ENCODE measurements at places on chromosomes 2 and 18.

DNA sequence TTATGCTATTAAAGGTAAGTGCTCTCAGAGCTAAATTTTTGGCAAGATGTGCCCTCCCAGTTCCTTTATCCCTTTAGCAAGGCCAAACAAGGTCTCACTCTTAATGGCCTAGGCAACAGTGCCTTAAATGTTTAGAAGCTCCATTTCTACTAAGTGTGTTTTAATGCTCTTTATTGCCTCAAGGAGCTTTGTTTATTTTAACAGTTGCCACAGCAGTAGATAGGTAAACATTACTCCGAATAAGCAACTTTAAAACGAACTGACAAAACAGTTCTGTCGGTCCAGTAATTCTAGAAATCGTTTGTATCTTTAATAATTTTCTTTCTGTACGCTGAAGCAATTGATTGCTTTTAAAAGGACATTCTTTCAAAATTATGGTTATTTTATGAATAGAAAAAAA is 74.5 kb downstream of the PIEZO2 start:
- no peak for DNase-seq

DNA sequence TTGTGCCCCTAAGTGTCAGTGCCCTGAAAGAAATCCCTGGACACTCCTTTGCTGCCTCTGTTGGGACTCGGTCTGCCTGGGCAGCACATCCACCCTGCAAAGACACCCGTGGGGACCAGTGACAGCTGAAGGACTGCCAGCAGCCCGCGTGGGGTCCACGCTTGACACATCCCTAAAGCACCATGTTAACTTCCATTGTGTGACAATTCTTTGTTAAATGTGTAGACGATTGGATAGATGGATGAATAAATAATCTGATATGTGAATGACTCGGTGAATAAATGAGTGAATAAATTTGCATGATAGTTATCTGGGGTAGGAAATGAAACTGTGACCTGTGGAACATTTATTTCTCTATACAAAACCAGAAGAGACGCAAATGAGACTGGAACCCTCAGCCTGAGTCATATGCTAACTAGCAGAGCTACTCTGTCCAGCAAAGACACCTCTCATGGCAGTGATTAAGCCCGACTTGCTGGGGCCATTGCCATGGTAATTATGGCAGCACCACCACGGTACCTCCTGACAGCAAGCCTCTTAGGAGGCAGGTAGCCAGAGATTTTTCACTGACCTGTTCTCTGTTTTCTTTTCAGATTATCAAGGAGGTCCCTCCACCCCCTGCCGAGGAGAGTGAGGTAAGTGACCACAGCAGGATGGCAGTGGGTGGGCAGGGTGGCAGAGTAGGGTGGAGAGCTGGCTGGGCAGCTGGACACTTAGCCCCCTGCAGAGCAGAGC is 156.8 kb downstream of the ANTXR1 start:
- no peak for DNase-seq

DNA sequence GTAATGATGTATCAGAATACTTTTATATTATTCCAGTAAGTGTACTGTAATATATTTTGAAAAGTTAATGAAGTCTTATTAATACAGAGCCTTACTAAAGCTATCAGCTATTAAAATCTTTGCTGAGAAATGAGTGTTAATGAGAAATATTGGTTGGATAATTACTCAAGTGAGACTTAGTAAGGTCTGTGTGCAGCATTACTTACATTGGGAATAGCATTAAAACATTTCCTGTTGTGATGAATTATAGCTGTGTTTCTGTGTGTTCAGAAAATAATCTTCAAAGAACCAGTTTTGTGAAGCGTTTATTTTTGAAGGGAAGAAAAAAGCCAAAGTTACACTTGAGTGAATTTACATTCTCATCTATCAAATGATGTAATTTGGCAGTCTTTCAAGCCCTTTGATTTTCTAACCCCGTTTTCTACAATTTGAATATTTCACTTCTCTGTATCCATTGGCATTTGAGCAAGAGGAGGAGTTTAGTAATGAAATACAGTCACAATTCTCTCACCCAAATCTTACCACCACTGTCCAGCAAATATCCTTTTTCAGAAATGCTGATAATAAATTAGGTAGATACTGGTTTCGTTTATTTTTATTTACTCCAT is 123.5 kb upstream of the BOD1L2 start:
- no peak for DNase-seq

- no peak for DNase-seq
Observed at GRCh38 chr18:63676526-63677323, 15.0 kb upstream of the SERPINB3 start.

GRCh38 chr2:225764346-225764745 is 364.8 kb downstream of the NYAP2 start:
- no peak for DNase-seq
